ENCODE measurements at places on chromosomes 3 and 15.

DNA sequence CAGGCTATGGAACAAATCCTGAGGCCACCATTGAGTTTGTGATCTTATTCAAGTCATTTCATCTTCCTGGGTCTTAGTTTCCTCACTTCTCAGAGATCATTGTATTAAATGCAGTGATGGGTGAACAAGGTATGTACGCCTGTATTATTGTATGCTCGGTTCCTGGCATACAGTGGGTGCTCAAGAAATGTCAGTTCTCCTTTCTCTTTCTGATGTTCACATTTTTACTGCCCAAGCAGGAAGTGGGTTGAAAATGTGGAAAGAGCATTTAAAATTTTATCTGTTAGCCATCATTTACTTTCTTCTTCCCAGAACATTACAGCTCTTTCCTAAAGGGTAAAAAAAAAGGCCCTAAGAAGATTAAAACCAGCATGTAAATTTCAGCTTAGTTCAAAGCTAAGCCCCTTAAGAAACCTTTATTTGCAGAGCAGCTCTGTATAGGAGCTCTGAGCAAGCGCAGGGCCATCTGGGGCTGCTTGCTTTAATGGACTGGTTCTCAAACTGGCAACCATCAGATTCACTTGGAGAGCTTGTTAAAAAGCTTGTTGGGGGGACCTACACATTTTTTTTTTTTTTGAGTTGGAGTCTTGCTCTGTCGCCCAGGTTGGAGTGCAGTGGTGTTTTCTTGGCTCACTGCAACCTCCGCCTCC, 179.4 kb downstream of the CHST2 start:
- DNase-seq, result no peak

- DNase-seq, result no peak
Measured at GRCh38 chr3:177437513-177438337, 240.4 kb upstream of the TBL1XR1 start.

GRCh38 chr15:61983081-61983480, 77.2 kb downstream of the VPS13C start:
- no peak for DNase-seq

- no peak for DNase-seq
Measured at GRCh38 chr3:156575641-156576040, 20.7 kb upstream of the SSR3 start.

DNA sequence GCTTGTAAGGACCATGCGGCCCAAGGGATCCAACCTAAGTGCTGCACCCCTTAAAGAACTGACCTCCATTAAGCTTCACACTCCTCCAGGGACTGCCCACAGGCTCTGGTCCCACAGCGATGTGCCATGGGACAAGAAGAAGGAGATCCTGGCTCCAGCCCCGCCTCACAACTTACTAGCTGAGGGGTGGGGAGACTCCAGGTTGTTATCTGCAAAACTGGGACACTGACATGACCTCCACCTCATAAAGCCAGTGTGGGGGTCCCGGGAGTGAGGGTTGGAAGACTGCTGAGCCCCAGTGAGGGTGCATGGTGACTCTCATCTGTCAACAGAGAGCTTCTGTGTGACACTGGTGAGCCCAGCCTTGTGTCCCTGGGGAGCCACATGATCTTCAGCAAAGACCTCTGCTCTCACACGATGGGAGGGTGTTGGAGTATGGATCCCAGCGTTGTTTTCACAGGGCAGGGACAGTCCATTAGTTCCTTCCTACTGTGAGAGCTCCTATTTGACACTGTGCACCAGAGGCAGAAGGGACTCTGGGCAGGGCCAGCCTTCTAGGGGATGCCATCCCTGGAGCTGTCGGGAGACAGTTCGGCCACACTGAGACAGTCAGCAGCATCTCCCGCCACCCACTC, 26.7 kb downstream of the EAF1 start:
- DNase-seq, result no peak

- DNase-seq, result peak; percentile 45
Measured at GRCh38 chr3:190092250-190092649, 28.4 kb downstream of the P3H2 start.

DNA sequence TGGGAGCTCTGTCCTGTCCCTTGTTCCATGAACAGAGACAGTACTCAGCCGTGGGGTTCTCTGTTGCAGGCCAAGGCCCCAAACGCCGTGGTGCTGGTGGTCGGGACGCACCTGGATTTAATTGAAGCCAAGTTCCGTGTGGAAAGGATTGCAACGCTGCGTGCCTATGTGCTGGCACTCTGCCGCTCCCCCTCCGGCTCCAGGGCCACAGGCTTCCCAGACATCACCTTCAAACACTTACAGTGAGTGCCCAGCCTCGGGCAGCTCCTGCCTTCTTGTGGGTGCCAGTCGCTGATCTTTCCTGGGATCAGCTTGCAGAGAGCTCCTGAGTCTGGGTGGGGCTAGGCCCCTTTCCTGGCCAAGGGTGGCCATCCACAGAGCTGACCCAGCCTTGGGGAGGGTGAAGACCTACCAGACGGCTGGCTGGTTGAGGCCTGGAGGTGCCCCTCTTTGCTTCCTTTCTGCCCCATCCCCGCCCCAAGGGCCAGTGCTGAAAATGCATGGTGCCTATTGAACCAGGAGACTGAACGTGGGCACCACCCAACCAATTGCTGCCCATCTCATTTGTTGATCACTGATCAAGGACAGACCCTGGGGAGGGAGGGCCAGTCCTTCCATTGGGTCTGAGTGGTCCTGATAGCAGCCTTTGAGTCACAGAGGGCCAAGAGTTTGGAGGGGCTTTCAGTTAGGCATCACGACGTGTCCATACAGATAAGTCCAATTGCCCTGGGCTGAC, 106.9 kb downstream of the LRRK1 start:
- no peak for DNase-seq

- DNase-seq, result no peak
Measured at GRCh38 chr3:37197810-37198371, 23.5 kb upstream of the LRRFIP2 start.

DNA sequence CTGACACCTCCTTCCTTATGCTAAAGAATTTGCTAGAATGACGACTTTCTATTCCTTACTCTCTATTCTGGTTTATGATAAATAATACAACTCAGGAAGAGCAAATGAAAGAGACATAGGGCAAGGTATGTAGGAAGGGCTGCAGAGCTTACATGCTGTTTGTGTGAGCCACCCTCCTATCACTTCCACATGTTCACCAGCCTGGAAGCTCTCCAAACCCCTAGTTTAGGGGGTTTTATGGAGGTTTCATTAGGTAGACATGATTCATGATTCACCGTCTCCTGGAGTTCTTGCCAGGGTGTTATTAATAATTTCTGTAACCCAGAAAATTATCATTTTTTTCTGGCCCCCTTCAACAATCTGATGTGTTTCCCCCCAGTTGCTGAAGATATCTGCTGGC, 172.1 kb upstream of the COL8A1 start:
- no peak for DNase-seq

- DNase-seq, result no peak
Measured at GRCh38 chr3:42647821-42648459, 5.6 kb upstream of the ZBTB47 start.
